ENCODE measurements at places on chromosomes 7 and 10. TPM values are rescaled to one million over a fixed set of nuclear protein-coding genes. Genes with fewer than 3 reads are reported as not detected.

GRCh38 chr10:9294132-9294663 is 1239.7 kb downstream of the GATA3 start:
- no peaks in the 10 kb centered on the region for H3K4me1 ChIP-seq
- DNase-seq, result no peak
- H3K27ac ChIP-seq, result no peak overlapping the region
- H3K36me3 ChIP-seq, result no peaks in the 10 kb centered on the region
- H3K4me3 ChIP-seq, result no peak overlapping the region

MYOZ1 gene
- total RNA-seq, result 2.3 TPM

GRCh38 chr10:27558612-27559020 is 54.5 kb downstream of the RAB18 start:
- no peaks in the 10 kb centered on the region for H3K27me3 ChIP-seq
- no peak overlapping the region for H3K27ac ChIP-seq
- no peak overlapping the region for H3K4me3 ChIP-seq
- H3K36me3 ChIP-seq, result no peaks in the 10 kb centered on the region
- no peak for DNase-seq
- H3K4me1 ChIP-seq, result no peaks in the 10 kb centered on the region

DNA sequence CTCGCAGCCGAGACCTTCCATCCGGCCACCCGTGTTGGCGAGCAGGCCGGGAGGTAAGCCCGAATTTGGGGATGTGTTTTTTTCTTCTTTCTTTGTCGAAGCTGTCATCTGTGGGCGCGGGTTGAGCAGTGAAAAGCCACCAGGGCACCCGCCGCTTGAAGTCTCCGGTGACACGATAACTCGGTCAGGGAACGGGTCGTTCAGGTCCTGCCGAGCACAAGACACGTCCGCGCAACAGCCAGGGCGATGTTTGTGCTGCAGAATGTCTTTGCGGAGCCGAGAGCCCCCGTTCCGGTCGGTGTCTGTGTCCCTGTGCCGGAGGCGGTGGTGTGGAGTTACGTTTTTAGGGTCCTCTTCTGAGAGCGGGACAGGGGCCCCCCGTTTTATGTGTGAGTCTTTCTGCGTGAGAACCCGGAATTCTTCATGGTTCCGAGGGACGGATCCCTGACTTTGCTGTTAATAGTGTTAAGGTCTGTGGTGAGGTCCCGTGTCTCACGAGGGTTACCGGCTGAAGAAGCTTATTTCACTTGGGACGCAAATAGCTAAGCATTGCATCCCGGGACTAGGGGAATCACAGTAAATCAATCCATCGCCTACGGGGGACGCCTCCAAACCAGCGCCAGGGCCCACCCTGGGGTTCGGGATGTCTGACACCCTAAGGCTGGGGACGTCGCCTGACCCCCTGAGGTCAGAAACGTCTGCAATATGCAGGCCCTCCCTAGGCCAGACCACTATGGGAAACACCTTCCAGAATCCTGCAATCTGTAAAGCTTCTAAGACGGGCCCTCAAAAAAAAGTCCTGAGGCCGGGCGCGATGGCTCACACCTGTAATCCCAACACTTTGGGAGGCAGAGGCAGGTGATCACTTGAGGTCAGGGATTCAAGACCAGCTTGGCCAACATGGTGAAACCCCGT is 99.5 kb downstream of the ELFN1 start:
- no peaks in the 10 kb centered on the region for H3K36me3 ChIP-seq
- no peak for DNase-seq
- no peak overlapping the region for H3K4me3 ChIP-seq
